Smooth muscle cell of the umbilical artery (primary cell): ENCODE measurements at places on chromosomes 11 and 22. TPM values are rescaled to one million over a fixed set of nuclear protein-coding genes. Genes with fewer than 3 reads are reported as not detected.

Gene BEST1
- total RNA-seq: 2.8 and 9.5 TPM in 2 replicates

Gene BTG4
- total RNA-seq: not detected in 2 replicates

Gene SLC5A1
- total RNA-seq: not detected in 2 replicates

Gene OR2D2
- 0.78 TPM in 1 of 2 replicates, not detected in the other for total RNA-seq

Gene TMEM126B
- 52.2 and 63.0 TPM in 2 replicates for total RNA-seq
